ENCODE measurements at places on chromosomes 12 and 14. TPM values are rescaled to one million over a fixed set of nuclear protein-coding genes. Genes with fewer than 3 reads are reported as not detected.

OR6C3 gene
- not detected for total RNA-seq

AVPR1A gene
- total RNA-seq = not detected

TRAF3 gene
- 20.4 TPM for total RNA-seq

MIS18BP1 gene
- total RNA-seq = 29.8 TPM

KRT7 gene
- 512 TPM for total RNA-seq

PIANP gene
- total RNA-seq = 0.04 TPM

TAS2R30 gene
- total RNA-seq = 0.58 TPM

ZNF140 gene
- 12.6 TPM for total RNA-seq

SERPINA10 gene
- total RNA-seq = not detected

DBX2 gene
- not detected for total RNA-seq

NKX2-8 gene
- not detected for total RNA-seq

ERP27 gene
- total RNA-seq = 0.07 TPM

DNAJC22 gene
- total RNA-seq = not detected

POLE2 gene
- 27.2 TPM for total RNA-seq

FNTB gene
- 12.9 TPM for total RNA-seq

A2ML1 gene
- total RNA-seq = 29.4 TPM

CMA1 gene
- not detected for total RNA-seq

MGAT4C gene
- total RNA-seq = not detected

LLPH gene
- total RNA-seq = 44.9 TPM

TRIM9 gene
- 0.07 TPM for total RNA-seq

LRRIQ1 gene
- total RNA-seq = 1.0 TPM

NRL gene
- 0.27 TPM for total RNA-seq

VDR gene
- 33.4 TPM for total RNA-seq

TAS2R7 gene
- total RNA-seq = not detected

OTOGL gene
- total RNA-seq = not detected

PRKAB1 gene
- 15.2 TPM for total RNA-seq

PKP2 gene
- total RNA-seq = 84.4 TPM

SP1 gene
- total RNA-seq = 44.7 TPM

RFX4 gene
- total RNA-seq = not detected

FCF1 gene
- 50.2 TPM for total RNA-seq

IL23A gene
- 7.3 TPM for total RNA-seq

ZBTB39 gene
- total RNA-seq = 6.4 TPM

FAM181A gene
- total RNA-seq = not detected

ZC2HC1C gene
- total RNA-seq = 1.5 TPM

LYZ gene
- not detected for total RNA-seq

CD9 gene
- total RNA-seq = 589 TPM

Measured in foreskin keratinocyte (primary cell).